Renal cortical epithelial cell (primary cell): ENCODE measurements at places on chromosomes 6 and 20. TPM values are rescaled to one million over a fixed set of nuclear protein-coding genes. Genes with fewer than 3 reads are reported as not detected.

DNA sequence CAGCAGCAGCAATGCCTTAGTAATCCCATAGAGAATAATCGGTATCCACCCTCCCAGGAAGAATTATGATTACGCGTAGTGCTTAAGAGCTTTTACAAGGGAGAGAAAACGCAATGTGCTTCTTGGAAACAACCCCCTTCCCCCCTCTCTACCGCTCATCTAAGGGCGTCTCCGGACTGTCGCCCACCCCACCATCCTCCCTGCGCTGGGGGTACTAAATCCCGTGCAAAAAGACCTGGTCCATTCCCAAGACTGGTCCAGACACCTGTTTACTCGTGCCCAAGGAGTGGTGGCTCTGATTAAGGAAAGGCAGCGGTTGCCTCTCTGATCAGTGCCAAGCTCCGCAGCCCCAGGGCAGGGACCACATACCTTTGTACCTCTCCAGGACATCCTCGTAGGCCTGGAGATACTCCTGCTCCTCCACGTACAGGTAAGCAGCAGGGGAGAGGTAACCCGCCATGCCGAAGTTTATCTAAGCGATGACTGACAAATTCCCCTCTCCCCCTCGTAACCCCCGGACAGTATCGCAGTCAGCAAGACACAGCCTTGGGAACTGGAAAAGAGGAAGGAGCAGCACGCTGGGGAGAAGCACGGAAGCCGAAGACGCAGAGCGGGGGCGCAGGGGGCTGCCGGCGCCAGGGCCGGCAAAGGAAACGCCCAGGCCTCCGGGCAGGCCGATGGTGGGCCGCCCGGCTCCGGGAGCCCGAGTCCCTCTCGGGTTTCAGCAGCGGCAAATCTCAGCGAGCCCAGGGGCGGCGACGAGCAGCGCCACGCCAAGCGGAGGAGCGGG lies 112.0 kb upstream of the BEND6 start:
- no peak for DNase-seq

DNA sequence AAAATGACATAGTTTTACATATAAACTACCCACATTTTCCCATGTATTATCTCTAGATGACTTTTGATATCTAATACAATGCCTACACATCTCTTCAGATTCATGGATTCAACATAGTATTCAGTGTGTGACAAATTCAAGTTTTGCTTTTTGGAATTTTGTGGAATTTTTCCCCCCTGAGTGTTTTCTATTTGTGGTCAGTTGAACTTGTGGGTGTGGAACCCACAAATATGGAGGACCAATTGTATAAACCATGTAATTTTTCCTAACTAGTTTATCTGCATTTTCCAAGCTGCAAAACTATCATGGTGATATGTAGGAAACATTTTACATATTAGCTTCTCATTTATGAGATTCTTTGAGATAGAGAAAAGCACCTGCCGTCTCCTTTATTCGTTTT lies 374.3 kb upstream of the SOX4 start:
- no peak for DNase-seq

IL17F gene
- not detected in 2 replicates for total RNA-seq

GRCh38 chr6:46979206-46979605 lies 57.5 kb upstream of the ADGRF5 start:
- no peak for DNase-seq

GFRAL gene
- total RNA-seq = not detected in 2 replicates

- no peak for DNase-seq
Measured at GRCh38 chr6:134909701-134910592, 40.0 kb downstream of the ALDH8A1 start.

DNA sequence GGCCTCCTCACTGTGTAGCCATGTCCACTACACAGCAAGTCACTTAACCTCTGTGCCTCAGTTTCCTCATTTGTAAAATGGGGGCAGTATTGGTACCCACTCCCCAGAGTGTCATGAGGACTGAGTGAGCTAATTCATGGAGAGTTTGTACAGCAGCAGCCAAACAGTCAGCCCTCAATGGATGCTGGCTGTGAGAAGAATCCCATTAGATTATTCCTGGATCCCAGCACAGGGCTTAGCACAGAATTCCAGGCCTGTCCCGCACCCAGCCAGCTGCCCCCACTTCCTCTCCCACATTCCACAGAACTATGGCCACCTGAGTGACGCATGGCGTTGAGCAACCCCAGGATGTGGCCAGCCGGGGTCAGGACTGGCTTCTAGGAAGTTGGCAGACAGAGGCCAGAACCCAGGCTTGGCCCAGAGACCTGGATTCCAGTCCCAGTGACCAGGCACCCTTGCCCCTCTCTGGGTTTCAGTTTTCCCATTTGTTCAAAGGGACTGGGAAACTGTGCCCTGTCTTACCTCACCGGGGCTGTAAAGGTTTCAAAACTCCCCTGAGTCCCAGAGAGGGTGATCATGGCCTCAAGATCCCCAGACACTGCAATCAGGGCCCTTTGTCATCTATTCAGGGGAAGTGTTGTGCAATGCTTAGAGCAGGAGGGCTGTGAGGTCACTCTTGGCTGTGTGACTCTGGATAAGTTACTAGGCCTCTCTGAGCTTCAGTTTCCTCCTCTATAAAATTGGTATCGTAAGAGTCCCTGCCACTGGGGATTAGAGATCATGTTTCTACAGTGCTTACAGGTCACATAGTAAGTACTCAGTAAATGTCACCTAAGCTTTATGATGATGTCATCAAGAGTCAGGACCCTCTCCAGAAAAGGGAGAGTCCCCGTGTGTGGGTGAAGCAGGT lies 3.0 kb upstream of the TGM2 start:
- peak; percentile 95 for DNase-seq

GRCh38 chr6:159977255-159977903 lies 8.5 kb downstream of the IGF2R start:
- DNase-seq = peak; percentile 66

- DNase-seq = no peak
Measured at GRCh38 chr6:21609881-21610329, 16.4 kb downstream of the SOX4 start.

DNA sequence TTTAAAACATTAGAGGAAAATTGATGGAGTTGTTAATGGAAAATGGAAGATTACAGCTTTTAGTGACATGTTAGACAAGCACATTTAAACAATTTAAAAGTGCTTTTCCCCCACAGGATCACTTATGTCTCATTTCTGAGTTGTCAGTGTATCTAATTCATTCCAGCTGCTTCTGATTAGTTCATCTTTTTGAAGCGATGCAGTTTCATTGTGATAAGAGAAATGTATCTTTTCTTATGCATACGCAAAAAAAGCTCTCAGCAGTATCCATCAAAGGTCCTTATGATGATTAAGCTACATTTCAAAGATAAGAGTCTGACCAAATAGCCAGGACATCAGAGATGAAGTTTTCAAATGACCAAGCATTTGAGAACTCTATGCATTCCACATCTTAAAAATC lies 572.6 kb upstream of the SYNCRIP start:
- DNase-seq = no peak

DNA sequence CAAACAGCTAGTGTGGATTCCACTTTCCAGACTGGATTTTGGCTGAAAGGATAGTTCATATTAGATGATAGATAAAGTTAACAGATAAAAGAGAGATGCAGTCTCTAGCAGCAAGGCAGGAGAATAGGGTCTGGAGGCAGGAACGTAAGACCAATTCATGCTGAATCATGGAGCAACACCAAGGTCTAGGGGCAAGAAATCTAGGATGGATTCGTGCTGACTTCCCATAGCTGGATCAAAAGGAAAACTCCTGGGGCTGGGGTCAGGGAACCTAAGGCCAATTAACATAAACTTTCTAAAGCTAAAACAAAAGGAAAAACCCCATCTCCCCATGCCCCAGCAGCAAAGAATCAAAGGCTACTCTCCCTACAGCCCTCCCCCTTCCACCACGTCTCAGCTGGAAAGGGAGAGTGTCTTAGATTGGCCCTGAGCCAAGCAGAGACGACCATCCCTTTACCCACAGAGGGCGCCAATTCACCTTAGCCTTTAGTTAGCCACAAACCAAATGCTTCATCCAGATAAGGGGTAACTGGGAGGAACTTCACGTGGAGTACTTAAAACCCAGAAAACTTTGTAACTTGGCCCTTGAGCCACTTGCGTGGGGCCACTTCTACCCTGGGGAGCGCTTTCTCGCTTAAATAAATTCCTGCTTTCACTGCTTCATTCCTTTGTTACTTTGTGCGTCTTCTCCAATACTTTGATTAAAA lies 7.6 kb downstream of the TREM1 start:
- DNase-seq = peak; percentile 41

TRDN gene
- not detected in 2 replicates for total RNA-seq

- DNase-seq = no peak
Measured at GRCh38 chr20:64109831-64110391, 2.5 kb upstream of the NPBWR2 start.

DNA sequence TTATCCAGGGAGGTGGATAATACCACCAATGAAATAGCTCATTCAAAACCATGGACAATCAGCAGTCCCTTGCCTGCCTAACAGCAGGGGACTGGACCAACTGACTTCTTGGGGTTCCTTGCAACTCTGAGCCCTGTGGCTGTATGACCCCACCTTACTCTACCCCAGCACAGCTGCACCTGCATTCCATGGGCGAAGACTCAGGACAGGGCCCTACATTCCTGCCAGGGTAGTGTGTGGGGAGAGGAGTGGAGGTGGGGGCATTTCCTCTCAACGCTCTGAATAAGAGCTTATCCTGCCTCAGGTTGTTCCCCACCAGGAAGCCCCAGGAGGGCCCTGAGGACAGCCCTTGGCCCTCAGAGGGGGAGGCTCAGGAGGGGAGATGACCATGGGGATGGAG lies 30.8 kb upstream of the HMGA1 start:
- DNase-seq = no peak

HTR1B gene
- 0.15 and 0.17 TPM in 2 replicates for total RNA-seq

DNA sequence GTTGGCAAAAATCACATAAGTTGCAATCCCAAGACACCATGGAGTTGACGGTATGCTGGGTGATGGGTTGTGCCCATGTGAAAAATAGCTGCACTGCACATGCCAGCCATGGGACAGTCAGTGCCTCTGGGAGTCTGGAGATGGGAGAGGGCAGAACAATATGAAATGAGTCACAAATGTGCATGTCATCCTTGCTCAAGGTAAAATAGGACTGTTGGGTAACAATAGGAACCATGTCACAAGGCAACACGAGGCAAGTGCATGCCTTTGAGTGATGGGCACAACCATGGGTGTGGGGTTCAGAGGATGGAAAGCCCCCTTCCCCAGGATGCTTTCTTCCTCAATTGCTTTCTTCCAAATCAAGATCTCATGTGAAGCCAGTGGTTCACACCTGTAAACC lies 70.5 kb upstream of the PIM1 start:
- peak; percentile 70 for DNase-seq

DNA sequence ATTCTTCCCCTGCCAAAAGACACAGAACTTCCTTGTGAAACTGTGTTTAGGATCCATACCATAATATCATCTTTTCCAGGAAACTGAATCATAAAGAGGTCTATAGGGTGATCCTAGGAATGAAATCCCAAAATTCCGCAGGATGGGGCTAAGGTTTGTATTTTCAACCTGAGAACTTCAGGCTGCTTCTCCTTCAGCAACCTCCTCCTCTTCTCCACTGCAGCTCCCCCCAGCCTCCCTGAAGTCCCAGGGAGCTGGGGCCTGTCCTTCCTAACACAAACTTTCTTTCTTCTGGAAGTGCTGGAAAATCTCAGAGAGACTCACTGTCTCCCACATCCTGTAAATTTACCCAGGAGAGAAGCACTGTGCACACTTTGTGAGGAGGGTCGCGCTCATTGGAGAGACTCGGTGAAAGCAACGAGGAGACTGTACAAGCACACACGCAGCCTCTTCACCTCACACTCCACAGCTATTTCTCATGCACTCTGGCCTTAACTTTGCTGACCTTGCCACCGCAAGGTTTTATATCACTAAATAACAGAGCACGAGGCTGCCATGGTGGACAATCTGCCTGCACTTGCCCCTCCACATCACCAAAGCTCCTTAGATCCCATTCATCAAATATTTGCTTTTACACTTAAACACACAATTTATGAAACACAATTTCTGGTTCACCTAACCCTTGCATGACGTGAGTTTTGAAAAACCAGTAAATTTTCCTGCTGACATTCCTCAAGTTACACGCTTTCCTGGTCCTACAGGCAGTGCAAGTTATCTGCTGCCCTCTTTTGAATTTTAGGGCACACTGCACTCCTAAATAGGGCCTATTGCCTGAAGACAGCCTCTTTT lies 14.3 kb downstream of the ID4 start:
- DNase-seq = peak; percentile 83

- no peak for DNase-seq
Measured at GRCh38 chr6:152977556-152977955, 5.3 kb downstream of the FBXO5 start.

GRCh38 chr6:152204591-152204990 lies 397.1 kb downstream of the ESR1 start:
- no peak for DNase-seq

- DNase-seq = peak; percentile 83
Measured at GRCh38 chr6:8858854-8859331, 423.5 kb upstream of the SLC35B3 start.

GRCh38 chr6:4965562-4966389 lies 38.1 kb downstream of the RPP40 start:
- no peak for DNase-seq
